ENCODE measurements at places on chromosomes 4 and X.

DNA sequence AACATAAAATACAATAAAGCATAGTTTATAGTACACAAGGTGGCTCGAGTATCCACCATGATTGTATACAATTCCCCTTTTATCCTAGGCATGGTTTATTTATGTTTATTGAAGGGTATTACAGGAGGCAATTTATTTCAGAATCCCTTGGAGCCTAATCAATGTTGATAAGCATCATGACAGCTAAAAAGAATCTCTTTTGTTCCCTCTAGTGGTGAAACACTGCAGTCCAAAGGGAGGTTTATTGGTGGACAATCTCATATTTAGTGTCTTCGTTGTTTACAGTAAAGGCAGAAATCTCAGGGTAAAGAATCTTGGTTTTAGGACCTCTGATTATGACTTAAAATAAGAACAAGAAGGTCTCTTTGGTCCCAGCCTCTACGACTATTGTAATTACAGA is 1712.5 kb downstream of the C4orf33 start:
- no peak for DNase-seq

DNA sequence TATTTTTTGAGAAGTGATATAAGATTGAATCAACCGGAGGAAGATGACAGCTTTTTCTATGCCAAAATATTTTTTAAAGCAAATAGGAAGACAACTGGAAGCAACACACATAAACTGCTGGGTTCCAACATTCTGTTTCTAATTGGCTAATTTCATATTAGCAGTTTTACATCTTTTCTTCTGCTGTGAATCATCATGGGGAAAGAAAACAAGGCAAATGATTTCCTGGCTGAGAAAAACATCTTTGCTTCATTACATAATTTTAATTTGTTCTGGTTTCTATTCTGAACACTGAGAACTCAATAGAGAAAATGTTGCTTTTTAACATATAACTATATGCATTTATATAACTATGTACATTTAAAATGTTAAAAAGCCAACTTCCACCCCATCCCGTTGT is 2518.5 kb downstream of the ARAP2 start:
- DNase-seq: no peak

GRCh38 chrX:3738509-3738908 is 25.1 kb upstream of the PRKX start:
- no peak for DNase-seq

- DNase-seq: no peak
Measured at GRCh38 chr4:169119536-169119935, 109.5 kb upstream of the CBR4 start.

GRCh38 chr4:39922399-39922798 is 55.3 kb downstream of the PDS5A start:
- no peak for DNase-seq

DNA sequence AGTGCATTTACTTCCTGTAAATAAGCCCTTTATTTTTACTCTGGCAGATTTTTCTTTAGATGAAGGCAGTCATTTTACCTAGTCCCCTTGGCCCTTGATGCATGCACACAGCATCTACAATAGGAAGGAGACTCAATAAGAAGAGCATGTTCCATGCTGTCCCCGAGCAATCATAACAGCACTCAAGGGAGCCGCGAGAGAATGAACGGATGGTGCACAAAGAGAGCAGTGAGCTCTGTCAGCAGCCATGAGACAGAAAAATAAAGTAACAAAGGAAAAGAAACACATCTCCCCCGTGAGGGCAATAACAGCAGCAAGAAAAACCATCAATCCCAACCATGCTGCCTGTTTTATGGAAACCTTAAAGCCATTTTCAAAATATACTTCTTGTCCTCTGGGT is 11.9 kb downstream of the SMIM31 start:
- DNase-seq: no peak

DNA sequence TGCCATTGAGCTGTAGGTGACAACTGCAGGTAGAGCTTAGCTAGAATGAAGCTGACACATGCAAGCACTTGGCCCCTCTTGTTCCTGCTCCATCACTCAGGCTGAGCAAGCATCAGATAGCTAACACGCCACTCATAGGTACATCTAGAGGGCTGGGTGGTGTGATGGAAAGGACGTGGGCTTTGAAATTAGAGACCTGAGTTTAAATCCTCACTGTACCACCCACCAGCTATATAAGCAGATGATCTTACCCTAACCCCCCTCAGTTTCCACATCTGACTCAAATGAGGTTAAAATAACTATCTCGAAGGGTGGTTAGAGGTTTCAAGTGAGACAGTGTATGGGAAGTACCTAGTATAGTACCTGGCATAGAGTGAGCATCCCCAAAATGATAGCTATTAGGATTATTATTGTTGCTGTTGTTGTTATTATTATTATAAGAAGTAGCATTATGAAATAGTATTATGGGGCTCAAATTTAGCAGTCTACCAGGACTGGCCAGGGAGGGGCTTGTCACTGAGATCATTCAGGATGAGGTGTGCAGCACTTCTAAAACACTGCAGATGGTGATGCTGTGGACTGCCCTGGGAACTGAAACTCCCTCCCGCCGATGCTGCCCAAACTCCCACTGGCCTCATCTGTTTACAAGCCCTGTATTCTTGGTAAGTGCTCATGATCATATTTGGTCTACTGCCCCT is 59.0 kb downstream of the REELD1 start:
- DNase-seq: no peak
